ENCODE measurements at places on chromosomes 7 and 10. TPM values are rescaled to one million over a fixed set of nuclear protein-coding genes. Genes with fewer than 3 reads are reported as not detected.
A peak's percentile ranks its signal among the peaks of the same experiment; 100 is the strongest.

The POT1 gene
- 42.1 TPM for total RNA-seq

The VAX1 gene
- not detected for total RNA-seq

The STEAP2 gene
- not detected for total RNA-seq

- no peak for DNase-seq
Observed at GRCh38 chr10:33416209-33416608, 81.7 kb upstream of the NRP1 start.

GRCh38 chr7:47721670-47722069, 139.8 kb upstream of the TNS3 start:
- peak; percentile 47 for DNase-seq

- DNase-seq, result no peak
Observed at GRCh38 chr7:64654796-64655548, 11.0 kb upstream of the ZNF107 start.

DNA sequence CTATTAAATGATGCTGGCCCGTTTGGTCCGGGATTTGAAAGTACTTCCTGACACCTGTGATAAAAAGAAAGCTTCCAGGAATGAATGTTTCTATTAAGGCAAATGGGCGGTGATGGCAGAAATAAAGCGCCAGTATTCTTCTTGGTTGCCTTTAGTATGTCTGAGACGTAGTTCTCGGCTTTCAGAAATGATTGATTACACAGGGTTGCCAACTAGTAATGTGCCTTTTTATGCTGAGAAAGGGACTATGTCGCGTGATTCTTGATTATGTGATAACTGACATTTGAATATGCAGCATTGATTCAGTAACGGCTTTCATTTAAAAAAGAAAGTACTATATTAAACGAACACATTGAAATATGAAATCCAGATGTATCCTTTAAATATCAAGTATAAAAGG, 13.9 kb downstream of the ZRANB1 start:
- DNase-seq, result no peak

DNA sequence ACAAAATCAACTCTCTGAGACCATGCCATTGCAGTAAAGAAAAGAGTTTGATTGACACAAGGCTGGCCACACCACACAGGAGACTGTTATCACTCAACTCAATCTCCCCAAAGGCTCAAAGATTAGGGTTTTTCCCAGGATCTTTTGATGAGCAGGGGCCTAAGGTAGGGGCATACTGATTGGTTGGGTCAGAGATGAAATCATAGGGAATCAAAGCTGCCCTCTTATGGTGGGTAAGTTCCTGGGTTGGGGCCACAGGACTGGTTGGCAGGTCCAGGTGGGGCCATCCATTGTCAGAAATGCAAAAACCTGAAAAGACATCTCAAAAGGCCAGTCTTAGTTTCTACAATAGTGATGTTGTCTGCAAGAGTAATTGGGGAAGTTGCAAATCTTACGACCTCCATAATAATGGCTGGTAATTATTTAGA, 91.6 kb downstream of the AKR1D1 start:
- DNase-seq, result no peak

- no peak for DNase-seq
Observed at GRCh38 chr7:74515276-74515675, 61.6 kb downstream of the GTF2IRD1 start.

DNA sequence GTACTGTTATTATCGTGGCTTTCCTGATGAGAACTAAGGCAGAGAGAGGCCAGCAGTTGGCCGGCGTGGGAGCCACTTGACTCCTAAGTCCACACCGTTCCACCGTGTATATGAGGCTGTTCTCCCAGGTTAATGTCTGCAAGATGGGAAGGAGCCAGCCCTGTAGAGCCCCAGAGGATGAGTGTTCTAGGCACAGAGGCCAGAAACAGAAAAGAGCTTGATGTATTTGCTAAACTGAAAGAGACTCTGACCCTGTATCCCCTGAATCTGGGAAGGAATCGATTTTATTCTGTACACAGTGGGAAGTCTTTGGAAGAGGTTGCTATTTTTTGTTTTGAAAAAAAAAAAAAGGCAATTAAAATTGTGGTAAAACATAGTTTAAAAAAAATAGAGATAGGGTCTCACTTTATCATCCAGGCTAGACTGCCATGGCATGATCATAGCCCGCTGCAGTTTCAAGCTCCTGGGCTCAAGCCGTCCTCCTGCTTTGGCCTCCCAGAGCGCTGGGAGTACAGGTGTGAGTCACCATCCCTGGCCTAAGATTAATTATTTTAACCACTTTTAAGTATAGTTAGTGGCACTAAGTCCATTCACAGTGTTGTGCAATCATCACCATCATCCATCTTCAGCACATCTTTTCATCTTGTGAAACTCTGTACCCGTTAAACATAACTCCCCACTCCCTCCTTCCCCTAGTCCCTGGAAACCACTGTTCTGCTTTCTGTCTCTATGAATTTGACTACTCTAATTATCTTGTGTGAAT, 348.8 kb downstream of the SDK1 start:
- DNase-seq, result no peak

GRCh38 chr7:130896898-130897514, 163.0 kb upstream of the KLF14 start:
- peak; percentile 72 for DNase-seq

DNA sequence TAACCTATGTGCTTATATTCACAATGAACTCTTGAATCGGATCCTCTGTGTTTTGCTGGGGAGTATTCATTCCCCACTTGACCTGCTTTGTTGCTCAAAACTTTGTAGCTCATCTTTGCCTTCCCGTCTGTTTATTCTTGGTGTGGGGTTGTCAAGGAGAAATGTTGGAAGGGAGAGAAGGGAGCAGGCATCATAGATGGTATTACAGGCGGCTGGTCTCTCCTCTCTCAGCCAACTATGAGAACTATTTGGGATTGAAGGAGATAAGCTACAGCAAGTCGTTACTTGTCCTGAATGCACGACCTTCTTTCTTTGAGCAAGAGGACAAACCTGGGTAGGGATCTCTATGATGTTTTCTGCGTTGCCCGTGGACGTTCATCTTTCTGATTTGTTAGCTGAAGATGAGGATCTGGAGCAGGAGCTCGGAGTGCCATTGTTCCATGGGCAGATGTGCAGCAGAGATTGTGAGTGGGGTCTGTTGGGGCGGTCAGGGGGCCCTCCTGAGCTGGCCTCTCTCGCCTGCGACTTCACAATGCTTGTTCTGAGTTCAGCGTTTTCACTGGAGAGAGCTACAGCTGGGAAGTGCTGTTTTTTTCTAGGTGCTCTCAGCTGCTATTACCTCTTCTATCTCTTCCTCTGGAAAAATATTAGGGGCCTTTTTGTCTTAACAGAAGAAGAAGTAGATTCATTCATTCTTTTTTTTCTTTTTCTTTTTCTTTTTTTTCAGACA, 126.9 kb upstream of the KLF6 start:
- DNase-seq, result no peak

GRCh38 chr10:11305825-11306593, 288.3 kb downstream of the CELF2 start:
- no peak for DNase-seq

- no peak for DNase-seq
Observed at GRCh38 chr7:154840086-154840485, 162.8 kb downstream of the PAXIP1 start.
